ENCODE measurements at places on chromosomes 5 and 9.

- no peak for DNase-seq
Observed at GRCh38 chr9:89374176-89374575, 55.9 kb downstream of the SECISBP2 start.

DNA sequence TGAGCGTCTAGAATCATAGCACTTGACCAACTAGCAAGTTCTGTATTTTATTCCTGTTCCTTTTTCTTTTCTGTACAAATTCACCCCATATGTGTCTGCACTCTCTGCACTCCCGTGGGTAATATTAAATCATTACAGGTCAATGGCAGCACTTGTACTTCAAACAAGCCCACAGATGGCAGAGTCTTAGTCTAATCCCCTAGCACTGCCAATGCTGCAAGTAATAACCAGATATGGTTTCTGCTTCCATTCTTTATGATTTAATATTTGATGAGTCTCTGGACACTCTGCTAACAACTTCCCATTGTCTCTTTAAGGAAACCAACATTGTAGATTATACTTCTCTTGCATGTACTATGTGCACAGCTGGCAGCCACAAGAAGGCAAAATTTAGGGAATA lies 343.8 kb upstream of the CHD1 start:
- no peak for DNase-seq

- DNase-seq: no peak
Observed at GRCh38 chr9:136051837-136052471, 43.1 kb downstream of the NACC2 start.

- no peak for DNase-seq
Observed at GRCh38 chr9:86406366-86406765, 52.2 kb upstream of the TUT7 start.

DNA sequence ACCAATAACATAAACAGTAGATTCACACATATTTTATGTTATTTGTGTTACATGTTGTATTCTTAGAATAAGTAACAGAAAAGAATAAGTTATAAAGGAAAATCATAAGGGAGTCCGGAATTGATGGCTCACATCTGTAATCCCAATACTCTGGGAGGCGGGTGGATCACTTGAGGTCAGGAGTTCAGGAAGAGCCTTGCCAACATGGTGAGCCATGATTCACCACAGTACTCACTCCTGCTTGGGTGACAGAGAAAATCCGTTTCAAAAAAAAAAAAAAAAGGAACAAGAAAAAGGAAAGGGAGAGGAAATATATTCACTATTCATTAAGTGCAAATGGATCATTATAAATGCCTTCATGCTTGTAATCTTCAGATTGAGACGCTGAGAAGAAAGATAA lies 533.3 kb upstream of the CDH9 start:
- no peak for DNase-seq

- DNase-seq: no peak
Observed at GRCh38 chr5:65825408-65826328, 100.7 kb upstream of the ERBIN start.

DNA sequence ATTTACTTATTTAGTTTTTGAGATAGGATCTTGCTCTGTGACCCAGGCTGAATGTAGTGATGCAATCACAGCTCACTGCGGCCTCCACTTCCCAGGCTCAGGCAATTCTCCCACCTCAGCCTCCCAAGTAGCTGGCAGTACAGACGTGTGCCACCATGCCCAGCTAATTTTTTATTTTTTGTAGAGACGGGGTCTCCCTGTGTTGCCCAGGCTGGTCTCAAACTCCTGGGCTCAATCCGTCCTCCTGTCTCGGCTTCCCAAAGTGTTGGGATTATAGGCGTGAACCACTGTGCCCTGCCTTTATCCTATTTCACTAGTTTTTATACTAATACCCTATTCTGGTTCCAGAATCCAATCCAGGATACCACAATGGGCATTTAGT lies 6.8 kb downstream of the RPS14 start:
- DNase-seq: no peak

- DNase-seq: no peak
Observed at GRCh38 chr5:146962801-146963355, 84.3 kb upstream of the PPP2R2B start.

DNA sequence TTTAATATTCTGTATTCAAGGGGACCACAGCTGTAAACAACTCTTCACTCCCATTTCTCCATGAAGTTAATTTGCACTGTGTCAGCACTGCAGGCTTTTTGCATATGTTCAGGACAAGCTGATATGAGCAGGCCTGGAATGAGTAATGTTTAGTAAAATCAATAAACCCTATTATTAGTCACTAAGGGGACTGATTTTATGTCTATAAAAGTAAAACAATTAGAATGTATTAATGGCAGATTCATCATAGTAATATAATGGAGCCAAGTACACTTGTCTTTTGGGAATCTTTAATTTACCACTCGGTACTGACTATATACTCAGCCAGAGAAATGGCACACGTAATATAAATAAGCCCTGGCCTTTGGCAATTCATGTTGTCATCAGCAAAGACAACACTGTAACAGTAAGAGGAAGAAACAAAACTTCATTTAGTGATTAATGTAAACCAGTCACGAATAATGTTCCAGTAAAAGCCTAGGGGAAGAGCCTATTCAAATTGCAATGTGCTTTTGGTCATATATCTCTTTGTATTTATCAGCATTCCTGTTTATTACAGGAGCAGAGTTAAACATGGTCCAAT lies 111.6 kb downstream of the ZNF608 start:
- no peak for DNase-seq

DNA sequence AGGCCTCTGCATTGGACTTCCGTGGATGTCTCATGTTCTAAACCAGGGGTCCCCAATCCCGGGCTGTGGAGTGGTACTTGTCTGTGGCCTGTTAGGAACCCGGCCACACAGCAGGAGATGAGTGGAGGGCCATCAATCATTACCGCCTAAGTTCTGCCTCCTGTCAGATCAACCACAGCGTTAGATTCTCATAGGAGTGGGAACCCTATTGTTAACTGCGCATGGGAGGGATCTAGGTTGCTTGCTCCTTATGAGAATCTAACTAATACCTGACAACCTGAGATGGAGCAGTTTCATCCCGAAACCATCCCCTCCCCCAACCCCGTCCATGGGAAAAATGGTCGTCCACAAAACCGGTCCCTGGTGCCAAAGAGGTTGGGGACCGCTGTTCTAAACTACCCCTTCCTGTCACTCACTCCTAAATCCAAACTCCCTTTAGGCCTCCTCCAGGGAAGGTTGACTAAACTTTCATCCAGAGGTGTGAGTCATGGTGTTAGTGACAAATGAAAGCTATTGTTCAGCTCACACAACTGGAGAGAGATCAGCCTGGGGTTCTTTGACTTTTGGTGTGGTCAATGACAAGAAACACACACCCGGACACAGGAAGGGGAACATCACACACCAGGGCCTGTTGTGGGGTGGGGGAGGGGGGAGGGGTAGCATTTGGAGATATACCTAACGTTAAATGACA lies 9.5 kb downstream of the KCNV2 start:
- no peak for DNase-seq

GRCh38 chr9:77839459-77840140 lies 191.5 kb upstream of the GNA14 start:
- DNase-seq: no peak

DNA sequence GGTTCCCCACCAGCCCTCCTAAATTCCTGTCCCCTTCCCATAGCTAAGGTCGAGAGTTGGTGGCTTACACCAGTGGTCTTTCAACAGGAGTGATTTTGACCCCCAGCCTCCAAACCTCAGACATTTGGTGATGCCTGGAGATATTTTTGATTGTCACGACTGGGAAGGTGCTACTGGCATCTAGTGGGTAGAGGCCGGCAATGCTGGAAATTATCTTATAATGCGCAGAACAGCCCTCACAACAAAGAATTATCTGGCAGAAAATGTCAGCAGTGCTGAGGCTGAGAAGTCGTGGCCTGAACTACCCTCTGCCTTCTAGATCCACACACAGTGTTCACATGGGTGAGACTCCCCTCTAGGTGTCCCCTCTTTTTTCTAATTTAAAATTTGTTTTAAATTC lies 69.6 kb downstream of the IL31RA start:
- DNase-seq: no peak

GRCh38 chr5:69454460-69455249 lies 37.9 kb upstream of the OCLN start:
- DNase-seq: no peak

DNA sequence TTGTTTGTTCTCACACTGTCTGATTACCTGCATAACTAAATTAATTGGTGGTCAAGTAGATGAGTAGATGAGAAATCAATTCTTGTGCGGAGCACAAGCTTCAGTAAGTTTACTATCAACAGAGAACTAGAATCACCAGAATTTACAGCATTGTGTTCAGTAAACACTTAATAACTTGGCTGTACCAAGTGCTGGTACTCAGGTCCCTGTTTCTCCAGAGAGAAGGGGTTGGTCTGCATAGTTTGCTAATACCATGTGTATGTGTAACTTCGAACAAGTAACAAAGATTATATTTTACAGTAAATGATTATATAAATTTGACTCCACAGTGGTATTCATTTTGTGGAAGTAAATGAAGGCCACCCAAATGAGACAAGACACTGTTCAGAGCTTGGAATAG lies 146.3 kb downstream of the PCSK5 start:
- no peak for DNase-seq

DNA sequence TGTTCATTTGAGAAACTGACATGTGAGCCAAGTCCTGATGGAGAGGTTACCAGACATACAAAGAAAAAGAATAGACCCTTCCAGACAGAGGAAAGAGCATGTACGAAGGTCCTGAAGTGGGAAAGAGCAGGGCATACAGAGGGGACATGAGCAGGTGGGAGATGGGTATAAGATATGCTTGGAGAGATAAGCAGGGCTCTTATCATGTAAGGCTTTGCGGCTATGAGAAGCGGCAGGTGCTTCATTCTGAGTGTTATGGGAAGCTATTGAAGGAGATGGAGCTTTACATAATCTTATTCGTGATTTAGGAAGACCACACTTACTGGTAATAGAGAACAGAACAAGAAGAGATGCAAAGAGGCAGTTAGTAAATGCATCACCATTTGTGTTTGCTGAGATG lies 417.1 kb downstream of the EBF1 start:
- no peak for DNase-seq

GRCh38 chr5:83689881-83690280 lies 30.8 kb downstream of the HAPLN1 start:
- DNase-seq: no peak

DNA sequence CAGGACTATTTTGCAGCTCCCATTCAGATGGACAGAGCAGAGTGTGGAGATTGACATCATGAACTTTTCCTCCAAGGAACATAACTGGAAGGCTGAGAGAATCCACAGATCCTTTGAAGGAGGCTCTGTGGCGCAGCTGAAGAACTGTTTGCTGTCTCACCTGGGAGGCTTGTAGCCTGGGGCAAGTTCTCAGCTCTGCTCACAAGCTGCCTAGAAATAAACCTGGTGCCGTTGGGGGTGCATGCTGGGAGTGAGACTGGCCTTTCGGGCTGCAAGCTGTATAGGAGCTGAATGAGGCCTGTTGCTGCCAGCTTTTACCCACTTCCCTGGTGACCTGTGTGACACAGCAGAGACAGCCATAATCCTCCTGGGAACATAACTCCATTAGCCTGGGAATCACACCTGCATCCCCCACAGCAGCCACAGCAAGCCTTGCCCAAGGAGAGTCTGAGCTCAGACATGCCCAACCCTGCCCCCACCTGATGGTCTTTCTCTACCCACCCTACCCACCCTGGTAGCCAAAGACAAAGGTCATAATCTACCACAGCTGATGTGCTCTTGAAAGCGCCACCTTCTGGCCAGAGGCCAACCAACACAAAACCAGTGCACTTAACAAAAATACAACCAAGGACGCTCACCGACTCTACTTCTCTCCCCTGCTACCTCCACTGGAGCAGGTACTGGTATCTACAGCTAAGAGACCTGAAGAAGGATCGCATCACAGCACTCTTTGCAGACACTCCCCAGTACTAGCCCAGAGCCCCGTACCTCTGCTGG lies 205.1 kb upstream of the MRPS30 start:
- DNase-seq: no peak

DNA sequence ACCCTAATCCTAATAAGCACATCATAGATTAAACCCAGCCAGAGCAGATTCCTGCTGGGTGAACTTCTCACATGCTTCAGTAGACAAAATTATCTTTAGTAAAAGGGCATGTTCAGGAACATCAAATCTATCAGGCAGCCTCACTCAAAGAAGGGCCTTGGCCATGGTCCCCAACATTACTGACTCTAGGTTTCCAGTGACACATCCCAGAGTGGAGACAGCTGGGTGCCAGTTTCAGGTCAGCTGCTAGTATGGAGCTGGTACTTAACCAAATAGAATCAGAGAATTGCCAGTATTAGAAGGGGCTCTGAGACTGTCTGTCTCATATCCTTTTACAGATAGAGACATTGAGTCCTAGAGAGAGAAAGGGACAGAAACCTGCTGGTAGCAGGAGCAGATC lies 44.1 kb upstream of the GALNT10 start:
- no peak for DNase-seq

DNA sequence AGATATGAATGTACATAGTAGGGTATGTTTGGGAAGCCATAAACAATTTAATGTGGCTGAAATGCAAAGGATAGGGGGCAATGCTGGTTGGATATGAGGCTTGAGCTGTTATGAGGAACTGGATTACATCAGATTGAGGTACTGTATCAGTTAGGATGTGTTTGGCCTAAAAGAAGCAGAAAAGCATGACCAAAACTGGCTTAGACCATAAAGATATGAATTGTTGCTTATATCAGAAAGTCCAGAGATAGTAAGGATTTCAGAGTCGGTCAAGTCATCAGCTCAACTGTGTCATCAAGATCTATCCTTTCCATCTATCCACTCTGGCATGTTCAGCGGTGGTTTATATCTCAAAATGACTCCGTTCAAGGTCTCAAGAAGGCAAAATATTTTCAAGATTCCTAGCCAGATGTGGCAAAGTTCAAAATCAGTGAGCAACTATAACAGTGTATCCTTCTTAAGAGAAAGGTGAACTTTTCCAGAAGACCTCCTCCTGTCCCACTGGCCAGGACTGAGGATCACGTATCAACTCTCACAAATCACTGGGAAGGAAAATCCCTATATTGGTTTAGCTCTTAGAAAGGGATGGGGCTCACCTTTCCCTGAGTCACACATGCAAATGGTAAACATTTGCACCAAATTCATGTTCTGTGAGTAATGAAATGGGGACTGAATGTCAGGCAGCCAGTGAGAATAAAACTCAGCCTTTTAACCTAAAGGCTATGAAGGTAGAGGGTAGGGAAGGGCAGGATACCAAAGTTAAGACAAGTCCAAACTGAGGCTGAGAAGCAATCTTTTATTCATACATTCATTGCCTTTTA lies 257.8 kb downstream of the TRIM32 start:
- DNase-seq: no peak

GRCh38 chr5:77846422-77847128 lies 70.4 kb upstream of the TBCA start:
- DNase-seq: no peak

- DNase-seq: no peak
Observed at GRCh38 chr9:120436983-120437475, 142.9 kb downstream of the CDK5RAP2 start.

DNA sequence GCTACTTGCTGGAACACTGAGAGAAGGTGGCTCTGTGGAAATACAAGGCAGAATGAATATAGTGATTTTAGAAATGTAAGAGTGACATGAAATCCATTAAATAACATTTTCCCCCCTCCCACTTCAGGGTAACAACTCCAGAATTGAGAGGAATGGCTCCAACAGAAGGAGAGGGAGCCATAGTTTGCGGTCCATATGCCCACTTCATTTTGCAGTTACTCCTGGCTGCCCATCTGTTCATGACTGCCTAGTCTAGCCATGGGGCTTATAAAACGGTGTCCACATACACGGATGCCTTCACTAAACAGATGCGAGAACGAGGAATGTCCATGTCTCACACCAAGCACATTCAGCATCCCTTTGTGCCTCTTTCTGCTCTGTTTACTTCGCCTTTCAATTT lies 186.7 kb downstream of the TMEM38B start:
- DNase-seq: no peak
